Right ventricle myocardium superior (tissue), 1 donor: ENCODE measurements at places on chromosomes 12 and 14. TPM values are rescaled to one million over a fixed set of nuclear protein-coding genes. Genes with fewer than 3 reads are reported as not detected.

GRCh38 chr14:20866963-20867362 is 24.2 kb upstream of the RNASE3 start:
- DNase-seq: no peak

DNA sequence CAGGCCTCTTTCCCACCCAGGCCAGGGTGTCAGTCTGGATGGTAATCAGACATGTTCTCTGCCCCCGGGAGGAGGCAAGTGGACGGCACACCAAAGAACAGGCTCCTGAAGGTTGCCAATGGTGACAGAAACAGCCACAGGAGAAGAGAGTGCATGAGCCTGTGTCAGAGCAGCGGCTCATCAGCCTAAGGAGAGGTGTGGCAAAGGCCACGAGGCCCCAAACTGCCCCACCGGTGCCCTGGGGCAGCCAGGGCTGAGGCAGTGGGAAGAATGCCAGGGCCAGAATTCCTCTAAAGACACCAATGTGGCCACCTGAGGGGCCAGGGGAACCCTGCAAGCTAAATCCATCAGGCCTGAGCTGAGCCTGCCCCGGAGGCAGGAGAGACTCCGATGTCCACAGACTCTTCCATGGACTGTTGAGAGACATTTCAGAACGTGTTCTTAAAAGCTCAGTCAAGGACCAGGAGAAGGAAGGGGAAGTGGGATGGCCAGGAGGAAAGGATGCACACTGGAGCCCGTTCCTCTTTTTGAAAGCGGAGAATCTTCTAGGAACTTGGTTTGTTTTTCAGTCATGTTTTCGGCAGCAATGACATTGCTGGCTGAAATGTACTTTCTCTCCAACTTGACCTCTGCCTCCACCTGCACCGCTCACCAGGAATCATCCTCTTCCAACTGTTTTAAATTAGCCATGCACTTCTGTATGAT is 176.3 kb upstream of the FKBP4 start:
- no peak for DNase-seq

DNA sequence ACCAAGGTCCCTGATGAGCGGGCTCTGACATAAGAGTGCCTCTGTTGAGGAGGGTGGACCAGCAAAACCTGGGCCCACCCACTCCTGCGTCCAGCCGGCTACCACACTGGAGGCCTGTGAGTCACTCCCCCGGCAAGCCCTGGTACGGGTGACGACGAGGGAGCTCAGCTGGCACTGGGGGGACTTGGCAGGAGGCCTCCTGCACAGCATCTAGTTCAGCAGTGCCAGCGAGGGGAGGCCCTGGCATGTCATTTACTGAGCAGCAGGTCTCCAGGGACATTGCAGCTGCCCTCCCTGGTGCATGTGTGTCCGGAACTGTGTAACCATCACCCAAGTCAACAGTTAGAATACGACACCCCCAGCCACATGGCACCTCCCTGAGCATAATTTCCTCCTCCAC is 24.4 kb downstream of the CD9 start:
- DNase-seq: peak; percentile 47

- DNase-seq: no peak
Observed at GRCh38 chr14:103741876-103742275, 26.3 kb downstream of the ZFYVE21 start.

DNA sequence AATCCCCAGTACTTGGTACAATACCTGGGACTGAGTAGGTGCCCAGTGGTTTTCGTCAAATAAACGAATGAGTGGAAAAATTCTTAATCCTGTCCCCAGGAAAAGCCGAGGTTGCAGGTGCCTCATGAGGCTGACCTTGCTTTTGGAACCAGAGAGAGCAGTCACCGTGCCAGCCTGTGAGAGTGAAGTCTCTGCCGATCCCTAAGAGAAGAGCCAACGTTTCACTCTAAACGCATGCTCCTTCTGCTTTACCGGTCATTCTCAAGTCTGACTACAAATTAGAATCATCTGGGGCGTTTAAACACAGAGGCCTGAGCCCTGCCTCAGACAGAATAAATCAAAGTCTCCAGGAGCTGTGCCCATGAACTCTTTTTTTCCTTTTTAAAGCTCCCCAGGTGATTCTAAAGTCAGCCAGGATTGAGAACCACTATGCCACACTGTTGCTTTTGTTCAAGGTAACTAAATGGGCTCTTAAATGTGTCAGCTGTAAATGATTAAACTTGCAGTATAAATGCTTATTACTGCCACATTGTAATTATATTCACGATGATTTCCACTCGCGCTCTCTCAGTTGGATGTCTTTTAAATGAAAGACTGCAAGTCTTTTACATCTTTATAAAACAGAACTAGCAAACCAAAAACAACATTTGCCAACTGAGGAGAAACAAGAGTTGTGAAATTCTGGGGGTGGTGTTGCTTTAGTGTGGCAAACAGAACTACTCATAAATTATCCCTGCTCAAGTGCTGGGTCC is 26.9 kb downstream of the TCP11L2 start:
- DNase-seq: peak; percentile 51

- no peak for DNase-seq
Observed at GRCh38 chr12:57170408-57170807, 23.0 kb upstream of the LRP1-AS start.

GRCh38 chr12:34406996-34407300 is 384.7 kb downstream of the ALG10 start:
- DNase-seq: no peak

- DNase-seq: no peak
Observed at GRCh38 chr12:116002890-116003536, 274.5 kb downstream of the MED13L start.

The SLCO1B1 gene
- not detected for total RNA-seq
